ENCODE measurements at places on chromosomes 4 and X. TPM values are rescaled to one million over a fixed set of nuclear protein-coding genes. Genes with fewer than 3 reads are reported as not detected.
A peak's percentile ranks its signal among the peaks of the same experiment; 100 is the strongest.

DNA sequence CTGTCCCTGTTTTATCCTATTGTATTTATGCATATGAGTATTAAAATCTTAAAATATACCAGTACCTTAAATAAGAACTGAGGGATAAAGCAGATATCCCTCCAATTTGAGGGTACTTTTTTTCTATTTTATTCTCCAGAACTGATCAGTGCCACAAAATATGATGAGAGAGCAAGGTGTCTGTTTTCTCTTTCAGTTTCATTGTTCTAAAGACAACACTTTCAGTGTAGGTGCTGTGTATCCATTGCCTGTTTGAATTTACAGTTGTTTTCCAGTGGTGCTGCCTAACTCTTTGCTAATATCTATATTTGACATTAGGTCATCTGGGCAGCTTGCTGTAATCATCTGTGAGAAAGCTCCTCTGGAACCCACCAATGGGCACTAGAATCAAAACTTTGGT is 394.7 kb downstream of the IL1RAPL1 start:
- H3K4me3 ChIP-seq = no peak overlapping the region
- H3K4me1 ChIP-seq = no peaks in the 10 kb centered on the region
- no peak overlapping the region for H3K27ac ChIP-seq
- DNase-seq = no peak
- no peaks in the 10 kb centered on the region for H3K36me3 ChIP-seq

MAGEB10 gene
- total RNA-seq = not detected

DNA sequence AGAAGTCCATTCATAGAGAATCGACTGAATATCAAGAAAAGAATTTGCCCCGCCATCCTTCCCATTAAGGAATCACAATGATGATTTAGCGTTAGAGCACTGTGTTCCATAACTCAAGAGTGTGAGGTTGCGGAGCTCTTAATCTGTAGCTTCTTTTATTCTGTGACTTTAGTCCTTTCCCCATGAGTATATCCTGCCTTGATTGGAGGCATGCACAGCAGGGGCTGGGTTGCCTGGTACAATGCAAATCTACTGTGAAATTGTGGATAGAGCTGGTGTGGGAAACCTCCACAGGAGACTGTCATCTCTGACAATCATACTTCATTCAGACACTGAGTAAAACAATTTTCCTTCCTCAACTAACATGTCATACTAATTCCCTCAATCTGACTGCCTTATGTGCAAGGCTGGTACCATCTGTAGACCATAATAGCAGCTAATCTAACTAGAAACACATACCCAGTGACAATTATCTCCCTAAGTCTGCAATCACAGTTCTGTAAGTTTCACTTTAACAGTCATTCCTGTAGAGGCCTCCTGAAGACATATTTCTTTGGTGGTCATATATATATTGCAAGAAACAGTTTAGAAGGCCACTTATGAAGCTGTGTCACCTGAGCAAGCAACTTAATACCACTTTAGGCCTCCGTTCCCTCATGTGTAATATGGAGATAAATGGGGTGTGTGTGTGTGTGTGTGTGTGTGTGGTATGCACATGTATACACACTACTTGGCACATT is 355.2 kb upstream of the FAM241A start:
- no peak overlapping the region for H3K4me3 ChIP-seq
- no peaks in the 10 kb centered on the region for H3K36me3 ChIP-seq
- H3K27ac ChIP-seq = no peak overlapping the region
- DNase-seq = no peak
- peaks cover 5% of the 10 kb centered on the region for H3K27me3 ChIP-seq
- no peaks in the 10 kb centered on the region for H3K4me1 ChIP-seq

DNA sequence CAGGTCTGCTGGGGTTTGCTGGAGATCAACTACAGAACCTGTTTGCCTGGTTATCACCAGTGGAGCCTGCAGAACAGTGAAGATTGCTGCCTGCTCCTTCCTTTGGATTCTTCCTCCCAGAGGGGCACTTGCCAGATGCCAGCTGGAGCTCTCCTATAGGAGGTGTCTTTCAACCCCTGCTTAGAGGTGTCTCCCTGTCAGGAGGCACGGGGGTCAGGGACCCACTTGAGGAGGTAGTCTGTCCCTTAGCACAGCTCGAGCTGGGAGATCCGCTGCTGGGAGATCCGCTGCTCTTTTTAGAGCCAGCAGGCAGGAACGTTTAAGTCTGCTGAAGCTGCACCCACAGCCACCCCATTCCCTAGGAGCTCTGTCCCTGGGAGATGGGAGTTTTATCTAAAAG is 1806.3 kb upstream of the ADGRL3 start:
- H3K4me3 ChIP-seq = no peak overlapping the region
- no peaks in the 10 kb centered on the region for H3K27me3 ChIP-seq

GRCh38 chrX:14398725-14399124 is 130.6 kb upstream of the GLRA2 start:
- H3K27ac ChIP-seq = no peak overlapping the region
- DNase-seq = no peak
- H3K36me3 ChIP-seq = no peaks in the 10 kb centered on the region

DNA sequence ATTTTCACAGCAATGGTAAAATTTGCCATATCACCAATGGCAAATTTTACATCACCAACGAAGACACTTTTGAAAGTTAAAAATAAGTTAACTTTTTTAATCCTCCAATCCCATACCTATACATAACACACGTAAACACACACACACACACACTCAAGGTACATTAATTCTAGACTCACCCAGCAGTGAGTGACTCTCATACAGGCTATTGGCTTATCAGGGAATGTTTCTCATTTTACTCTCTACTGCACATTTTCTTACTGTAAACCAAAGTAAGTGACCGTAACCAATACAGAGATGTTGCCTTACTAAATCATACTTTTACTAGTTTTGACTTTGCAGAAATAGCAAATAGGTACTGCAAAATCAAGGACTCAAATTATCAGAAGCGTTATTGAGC is 2.3 kb downstream of the VEGFC start:
- no peaks in the 10 kb centered on the region for H3K27me3 ChIP-seq
- H3K4me1 ChIP-seq = no peaks in the 10 kb centered on the region
- H3K36me3 ChIP-seq = no peaks in the 10 kb centered on the region
- H3K27ac ChIP-seq = no peak overlapping the region

DNA sequence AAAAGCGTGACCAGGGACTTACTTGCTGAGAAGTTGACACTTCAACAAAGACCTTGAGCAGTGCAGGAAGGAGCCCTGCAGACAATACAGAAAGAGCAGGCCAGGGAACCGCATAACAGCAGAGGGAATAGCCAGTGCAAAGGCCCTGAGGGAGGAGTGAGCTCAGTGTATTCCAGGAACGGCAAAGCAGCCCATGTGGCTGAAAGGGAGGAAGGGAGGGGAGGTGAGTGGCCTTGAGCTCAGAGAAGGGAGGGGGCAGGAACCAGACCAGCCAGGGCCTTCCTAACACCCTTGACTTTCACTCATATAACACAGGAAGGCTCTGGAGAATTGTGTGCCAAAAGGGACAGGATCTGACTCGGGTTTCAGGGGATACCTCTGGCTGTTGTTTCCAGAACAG is 112.2 kb downstream of the BCOR start:
- no peaks in the 10 kb centered on the region for H3K36me3 ChIP-seq
- no peaks in the 10 kb centered on the region for H3K27me3 ChIP-seq
- no peak for DNase-seq
- peaks cover 11% of the 10 kb centered on the region for H3K4me1 ChIP-seq
- H3K4me3 ChIP-seq = no peak overlapping the region

TCEAL9 gene
- total RNA-seq = 62.1 TPM

DRP2 gene
- total RNA-seq = 0.03 TPM

- H3K4me3 ChIP-seq = no peak overlapping the region
- H3K27me3 ChIP-seq = no peaks in the 10 kb centered on the region
- H3K27ac ChIP-seq = no peak overlapping the region
- H3K36me3 ChIP-seq = no peaks in the 10 kb centered on the region
Measured at GRCh38 chrX:150967786-150968185, 15.3 kb upstream of the HMGB3 start.

HAND2 gene
- total RNA-seq = 0.15 TPM

DNA sequence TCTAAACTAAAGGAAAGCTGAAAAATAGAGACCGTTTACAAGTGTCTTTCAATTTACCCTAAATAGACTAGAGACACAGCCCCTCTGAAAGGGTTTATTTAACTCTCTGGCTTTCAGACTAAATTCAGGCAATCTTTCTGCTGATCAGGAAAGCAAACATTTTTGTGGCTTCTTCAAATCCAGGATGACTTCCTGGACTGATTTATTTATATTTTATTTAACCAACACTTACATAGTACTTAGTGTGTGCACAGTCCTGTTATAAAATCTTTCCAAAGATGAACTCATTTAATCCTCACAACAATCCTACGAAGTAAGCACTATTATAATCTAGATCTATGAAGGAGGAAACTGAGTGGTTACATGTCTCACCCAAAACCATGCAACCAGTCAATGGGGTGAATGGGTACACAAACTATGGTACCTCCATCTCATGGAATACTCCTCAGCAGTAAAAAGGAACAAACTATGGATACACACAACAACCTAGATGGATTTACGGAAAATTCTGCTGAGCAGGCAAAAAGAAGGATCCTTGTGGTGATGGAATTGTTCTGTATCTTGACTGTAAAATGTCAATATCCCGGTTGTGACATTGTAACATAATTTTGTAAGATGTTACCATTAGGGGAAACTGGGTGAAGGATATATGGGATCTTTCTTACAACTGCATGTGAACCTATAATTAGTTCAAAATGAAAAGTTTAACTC is 64.1 kb upstream of the MAMLD1 start:
- H3K4me1 ChIP-seq = no peaks in the 10 kb centered on the region
- no peaks in the 10 kb centered on the region for H3K36me3 ChIP-seq

GRCh38 chrX:34656842-34657725 is at the start of gene TMEM47:
Gene TMEM47, minus strand, starts transcription at chrX:34657285. Its CDS starts 256 bp downstream, at chrX:34657029.
- peak; percentile 82 for DNase-seq
- peak within 1 kb of the TSS; percentile 56 for H3K4me3 ChIP-seq
- no peaks in the 10 kb centered on the region for H3K36me3 ChIP-seq
- no peaks in the 10 kb centered on the region for H3K4me1 ChIP-seq

HS3ST1 gene
- total RNA-seq = 12.7 TPM

TMEM31 gene
- 0.65 TPM for total RNA-seq

DNA sequence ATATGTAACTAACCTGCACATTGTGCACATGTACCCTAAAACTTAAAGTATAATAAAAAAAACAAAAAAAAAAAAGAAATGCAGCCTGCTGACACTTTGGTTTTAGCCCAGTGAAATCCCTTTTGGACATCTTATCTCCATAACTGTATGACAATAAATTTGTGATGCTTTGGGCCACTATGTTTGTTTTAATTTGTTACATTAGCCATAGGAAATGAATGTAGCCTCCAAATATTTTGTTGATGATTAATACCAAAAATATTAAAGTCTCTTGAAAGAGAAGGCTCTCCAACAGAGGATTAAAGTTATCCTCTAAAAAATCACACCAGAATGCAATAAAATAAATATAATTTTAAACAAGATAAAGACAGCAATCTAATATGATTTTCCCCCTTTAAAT is 852.7 kb upstream of the SLIT2 start:
- DNase-seq = no peak
- no peak overlapping the region for H3K27ac ChIP-seq
- H3K27me3 ChIP-seq = no peaks in the 10 kb centered on the region
- H3K4me3 ChIP-seq = no peak overlapping the region
- no peaks in the 10 kb centered on the region for H3K36me3 ChIP-seq

ADGRG4 gene
- 0.06 TPM for total RNA-seq

DNA sequence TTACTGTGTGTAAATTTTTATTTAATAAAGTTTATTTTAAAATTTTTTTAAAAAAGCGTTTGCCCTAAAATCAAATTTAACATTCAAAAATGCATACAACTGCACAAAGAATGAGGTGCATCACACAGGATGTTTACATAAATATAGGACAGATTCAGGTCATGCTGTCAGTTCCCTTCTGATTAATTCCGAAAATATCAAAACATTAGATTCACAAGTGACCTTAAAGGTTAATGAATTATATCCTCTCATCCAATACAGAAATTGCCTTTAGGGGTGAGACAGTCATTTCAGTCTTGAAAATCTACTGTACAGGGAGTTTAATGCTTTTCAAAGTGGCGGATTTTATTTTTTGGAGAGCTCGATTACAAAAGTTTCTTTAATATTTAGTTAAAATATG is 208.7 kb upstream of the FTHL17 start:
- H3K27me3 ChIP-seq = peaks cover 7% of the 10 kb centered on the region
- no peak overlapping the region for H3K4me3 ChIP-seq
- DNase-seq = no peak
- H3K4me1 ChIP-seq = no peaks in the 10 kb centered on the region

MID1 gene
- 20.6 TPM for total RNA-seq

NPY1R gene
- 1.0 TPM for total RNA-seq

NFKB1 gene
- total RNA-seq = 66.0 TPM

GRCh38 chr4:56302760-56303159 is 84.5 kb downstream of the AASDH start:
- no peak overlapping the region for H3K4me3 ChIP-seq
- no peaks in the 10 kb centered on the region for H3K4me1 ChIP-seq
- no peaks in the 10 kb centered on the region for H3K27me3 ChIP-seq
- H3K36me3 ChIP-seq = no peaks in the 10 kb centered on the region
- DNase-seq = no peak

DNA sequence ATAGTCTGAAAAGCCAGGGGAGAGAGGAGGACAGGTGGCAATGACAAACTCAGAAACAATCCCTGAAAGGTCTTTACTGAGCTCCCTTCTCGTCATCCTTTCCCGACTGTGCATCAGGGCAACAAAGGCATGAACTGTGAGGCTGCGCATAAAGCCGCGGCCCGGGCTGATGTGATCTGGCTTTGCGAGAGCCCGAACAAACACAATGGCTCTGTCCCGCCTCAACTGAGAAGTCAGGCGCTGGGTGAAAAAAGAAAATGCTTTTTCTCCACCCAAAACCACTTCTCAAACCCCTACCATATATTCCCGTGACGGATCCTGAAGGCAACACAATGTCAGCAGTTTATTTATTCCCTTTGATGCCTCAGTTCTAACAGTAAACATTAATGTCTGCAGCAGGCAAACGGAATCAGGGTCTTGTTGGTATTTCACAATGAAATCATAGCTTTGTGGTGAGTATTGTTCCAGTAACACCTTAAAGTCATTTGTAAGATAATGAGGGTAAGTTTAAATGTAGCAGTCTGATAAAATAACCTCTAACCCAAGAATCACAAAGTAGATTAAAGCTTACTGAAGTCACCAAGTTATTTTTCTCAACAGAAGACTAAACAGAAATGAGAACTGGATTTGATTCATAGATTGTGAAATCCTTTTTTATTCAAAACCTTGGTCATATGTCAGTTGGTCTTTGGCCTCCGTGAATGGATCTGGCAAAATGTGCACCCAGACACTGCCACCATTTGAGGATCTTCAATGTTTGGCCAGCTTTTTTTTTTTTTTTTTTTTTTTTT is 67.4 kb downstream of the APBB2 start:
- peak; percentile 74 for DNase-seq
- no peak overlapping the region for H3K4me3 ChIP-seq
- H3K27ac ChIP-seq = peak overlapping the region; percentile 32
- peaks cover 2% of the 10 kb centered on the region for H3K36me3 ChIP-seq
- H3K4me1 ChIP-seq = peaks cover 38% of the 10 kb centered on the region

DNA sequence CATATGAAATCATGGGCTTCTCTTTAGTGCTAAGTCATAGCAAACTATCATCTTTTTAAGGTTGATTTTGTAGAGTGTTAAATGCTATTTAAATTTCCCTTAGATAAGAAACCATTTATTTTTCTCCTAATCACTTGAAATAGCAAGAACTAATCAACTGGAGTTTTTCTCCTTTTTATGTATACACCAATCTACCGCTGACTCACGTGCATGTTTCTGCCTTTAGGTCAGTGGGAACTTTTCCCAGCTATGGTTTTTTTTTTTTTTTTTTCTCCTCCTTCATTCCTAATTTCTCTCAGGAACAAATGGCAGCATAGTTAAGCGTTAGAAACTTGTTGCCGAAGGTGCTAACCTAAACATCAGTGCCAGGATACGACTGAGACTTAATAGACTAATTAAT is 176.4 kb downstream of the BMPR1B start:
- no peak for DNase-seq
- no peaks in the 10 kb centered on the region for H3K4me1 ChIP-seq
- H3K27me3 ChIP-seq = no peaks in the 10 kb centered on the region
- no peak overlapping the region for H3K27ac ChIP-seq
- no peak overlapping the region for H3K4me3 ChIP-seq
